Cardiac atrium fibroblast (primary cell): ENCODE measurements at places on chromosomes 4 and X. TPM values are rescaled to one million over a fixed set of nuclear protein-coding genes. Genes with fewer than 3 reads are reported as not detected.

The CYSLTR1 gene
- not detected in 2 replicates for total RNA-seq

The GPR50 gene
- not detected in 2 replicates for total RNA-seq

The PABPC1L2B gene
- total RNA-seq: not detected in 2 replicates

The UBA1 gene
- 132 and 160 TPM in 2 replicates for total RNA-seq

The SMPX gene
- total RNA-seq: not detected in 2 replicates

The CCNG2 gene
- total RNA-seq: 11.2 and 22.7 TPM in 2 replicates

The SLC39A8 gene
- 3.2 and 23.0 TPM in 2 replicates for total RNA-seq

The DDIT4L gene
- 0.18 and 1.6 TPM in 2 replicates for total RNA-seq

The ADGRG4 gene
- total RNA-seq: not detected in 2 replicates

The OTUD6A gene
- not detected in 2 replicates for total RNA-seq

The PLP2 gene
- 78.9 and 81.2 TPM in 2 replicates for total RNA-seq

The ELF4 gene
- total RNA-seq: 7.9 and 9.2 TPM in 2 replicates

The SUV39H1 gene
- 3.7 and 6.9 TPM in 2 replicates for total RNA-seq

The ASMT gene
- total RNA-seq: not detected in 2 replicates

The DOK7 gene
- total RNA-seq: not detected in 2 replicates

The MRPS18C gene
- 14.7 and 18.4 TPM in 2 replicates for total RNA-seq

The CXCL5 gene
- total RNA-seq: 3.6 and 108 TPM in 2 replicates

The C1QTNF7 gene
- total RNA-seq: 0.16 TPM in 1 of 2 replicates, not detected in the other

The HSPA4L gene
- 0.54 and 3.7 TPM in 2 replicates for total RNA-seq

The MTMR8 gene
- total RNA-seq: under 0.01 TPM in 1 of 2 replicates, not detected in the other

The EXOC1L gene
- total RNA-seq: not detected in 2 replicates

The CYLC1 gene
- total RNA-seq: not detected in 2 replicates

The CHST7 gene
- 28.7 and 38.2 TPM in 2 replicates for total RNA-seq

The AMOT gene
- 1.8 TPM in 2 replicates for total RNA-seq

The SERPINA7 gene
- total RNA-seq: not detected in 2 replicates

The ARHGAP24 gene
- 41.2 and 42.4 TPM in 2 replicates for total RNA-seq
